ENCODE measurements at places on chromosomes 3 and 15.

GRCh38 chr3:172675441-172676193 is 35.2 kb downstream of the NCEH1 start:
- peak; percentile 50 for DNase-seq

- DNase-seq: no peak
These were observed 680.6 kb downstream of the SQOR start for GRCh38 chr15:46315434-46315833.

DNA sequence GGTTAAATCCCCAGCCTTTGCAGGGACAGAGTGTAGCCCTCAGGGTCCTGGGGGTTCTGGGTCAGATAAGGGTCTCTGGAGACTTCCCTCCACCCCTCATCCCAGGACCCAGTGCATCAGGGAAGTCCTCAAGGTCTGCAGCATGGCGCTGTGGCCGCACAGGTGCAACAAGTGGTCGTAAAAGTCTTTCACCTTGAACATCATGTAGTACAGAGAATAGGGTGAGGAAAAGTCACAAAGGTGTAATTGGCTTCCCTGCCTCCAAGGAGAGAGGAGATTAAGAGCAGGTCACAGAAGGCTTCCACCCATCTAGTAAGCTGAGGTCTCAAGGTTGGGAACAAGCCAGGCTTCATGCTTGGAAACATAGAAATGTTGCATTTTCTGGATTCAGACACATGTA is 29.2 kb upstream of the PLA2G4D start:
- DNase-seq: no peak

DNA sequence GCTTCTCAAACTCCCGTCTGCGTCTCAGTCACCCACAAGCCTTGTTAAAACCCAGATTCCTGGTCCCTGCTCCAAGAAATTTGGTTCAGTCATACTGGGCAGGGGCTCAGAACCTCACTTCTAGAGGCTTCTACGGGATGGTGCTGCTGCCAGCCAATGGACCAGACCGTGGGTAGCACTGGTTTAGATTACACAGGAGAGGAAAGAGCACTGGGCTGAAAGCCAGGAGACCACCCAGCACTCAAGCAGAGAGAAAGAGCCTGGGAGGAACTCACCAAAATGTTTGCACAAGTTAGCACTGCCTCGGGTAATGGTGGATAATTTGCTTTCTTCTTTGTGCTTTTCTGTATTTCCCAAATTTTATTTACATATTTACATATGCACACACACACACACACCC is 46.9 kb upstream of the MUC13 start:
- DNase-seq: no peak

DNA sequence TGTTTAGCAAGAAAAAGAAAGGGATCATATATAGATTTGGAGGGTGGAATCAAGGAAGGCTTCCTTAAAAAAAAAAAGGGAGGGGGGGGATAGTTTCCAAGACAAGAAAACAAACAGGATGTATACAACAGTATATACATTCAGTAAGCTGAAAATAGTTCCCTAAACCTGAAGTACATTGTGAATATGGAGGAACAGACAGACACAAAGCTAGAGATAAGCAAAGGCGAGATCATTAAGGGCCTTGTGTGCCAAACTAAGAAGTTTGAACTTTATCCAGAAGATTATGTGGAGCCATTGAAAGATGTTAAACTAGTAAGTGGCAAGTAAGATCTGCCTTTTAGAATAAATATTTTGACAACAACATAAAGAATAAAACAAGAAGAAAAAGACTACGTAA is 93.3 kb upstream of the IMPG2 start:
- no peak for DNase-seq

- peak; percentile 61 for DNase-seq
These were observed at the start of gene PFN2 for GRCh38 chr3:149970716-149971402. TSS of gene PFN2 (minus strand) at chr3:149970895. CDS start at chr3:149970856, 39 bp downstream.

DNA sequence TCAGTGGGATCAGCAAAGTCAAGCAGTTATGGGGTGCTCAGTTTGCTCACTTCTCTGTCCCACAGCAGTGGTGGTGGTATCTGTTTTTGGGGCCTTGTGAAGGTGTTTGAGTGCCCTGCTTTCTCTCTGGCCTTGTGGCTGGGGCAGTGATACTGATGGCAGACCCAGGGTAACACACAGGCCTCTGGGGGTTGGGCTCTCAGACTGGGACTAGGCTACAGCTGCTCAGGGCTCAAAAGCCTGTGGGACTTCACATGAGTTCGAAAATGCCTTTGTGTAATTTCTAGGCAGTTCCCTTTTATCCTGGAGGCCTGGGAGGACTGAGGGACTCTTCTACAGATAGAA is 75.3 kb downstream of the STXBP5L start:
- DNase-seq: no peak

DNA sequence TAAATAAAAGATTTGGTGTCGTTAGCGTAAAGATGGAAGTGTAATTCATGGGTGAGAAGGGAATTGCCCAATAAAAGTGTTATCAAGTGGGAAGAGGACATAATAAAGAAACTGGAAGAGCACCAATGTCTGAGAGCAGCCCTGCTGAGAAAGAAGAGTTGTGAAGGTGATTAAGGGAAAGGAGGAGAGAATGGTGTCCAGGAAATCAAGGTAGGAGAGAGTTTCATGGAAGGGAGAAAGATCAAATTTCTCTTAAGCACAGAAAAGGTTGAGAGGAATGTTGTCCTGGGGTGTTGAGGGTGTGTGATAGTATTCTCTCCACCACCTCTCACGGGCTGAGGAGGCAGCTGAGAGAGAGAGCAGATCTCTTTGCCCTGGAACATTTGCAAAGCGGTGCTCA is 339.7 kb downstream of the SATB1 start:
- no peak for DNase-seq

GRCh38 chr15:67096546-67097294 is 31.3 kb downstream of the SMAD3 start:
- no peak for DNase-seq

- no peak for DNase-seq
These were observed 180.2 kb upstream of the CBLB start for GRCh38 chr3:106048946-106049481.

- peak; percentile 1 for DNase-seq
These were observed 24.1 kb upstream of the OR5K4 start for GRCh38 chr3:98329392-98330124.

- no peak for DNase-seq
These were observed 13.8 kb downstream of the PLXNB1 start for GRCh38 chr3:48416091-48416505.

- no peak for DNase-seq
These were observed 69.0 kb downstream of the RBM6 start for GRCh38 chr3:50008931-50009330.

- DNase-seq: no peak
These were observed 187.9 kb downstream of the GHSR start for GRCh38 chr3:172260381-172260780.

GRCh38 chr3:32822609-32823498 is 5.1 kb downstream of the TRIM71 start:
- DNase-seq: no peak

- peak; percentile 20 for DNase-seq
These were observed 159.6 kb upstream of the KCNH8 start for GRCh38 chr3:18988614-18989229.

- no peak for DNase-seq
These were observed 114.0 kb upstream of the C2CD4B start for GRCh38 chr15:62279041-62279440.

DNA sequence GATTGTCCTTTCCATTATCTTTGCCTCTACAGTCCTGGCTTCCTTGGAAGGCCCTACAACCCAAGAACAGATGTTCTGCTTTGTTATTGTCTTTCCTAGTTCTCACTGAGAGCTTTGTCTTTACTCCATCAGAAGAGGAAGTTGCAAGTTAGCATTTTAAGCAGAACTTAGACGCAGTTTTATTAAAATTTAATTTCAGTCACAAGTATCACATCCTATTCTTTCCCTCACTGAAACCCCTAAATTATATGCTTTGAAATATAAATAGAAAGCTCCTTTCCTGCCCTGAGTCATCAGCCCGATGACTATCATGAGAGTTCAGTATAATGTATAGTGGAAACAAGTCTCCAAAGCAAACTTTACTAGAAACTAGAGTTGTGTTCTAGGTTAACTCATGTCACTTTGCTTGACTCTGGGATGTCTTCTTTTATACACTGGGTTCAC is 291.2 kb upstream of the RBMS3 start:
- no peak for DNase-seq

DNA sequence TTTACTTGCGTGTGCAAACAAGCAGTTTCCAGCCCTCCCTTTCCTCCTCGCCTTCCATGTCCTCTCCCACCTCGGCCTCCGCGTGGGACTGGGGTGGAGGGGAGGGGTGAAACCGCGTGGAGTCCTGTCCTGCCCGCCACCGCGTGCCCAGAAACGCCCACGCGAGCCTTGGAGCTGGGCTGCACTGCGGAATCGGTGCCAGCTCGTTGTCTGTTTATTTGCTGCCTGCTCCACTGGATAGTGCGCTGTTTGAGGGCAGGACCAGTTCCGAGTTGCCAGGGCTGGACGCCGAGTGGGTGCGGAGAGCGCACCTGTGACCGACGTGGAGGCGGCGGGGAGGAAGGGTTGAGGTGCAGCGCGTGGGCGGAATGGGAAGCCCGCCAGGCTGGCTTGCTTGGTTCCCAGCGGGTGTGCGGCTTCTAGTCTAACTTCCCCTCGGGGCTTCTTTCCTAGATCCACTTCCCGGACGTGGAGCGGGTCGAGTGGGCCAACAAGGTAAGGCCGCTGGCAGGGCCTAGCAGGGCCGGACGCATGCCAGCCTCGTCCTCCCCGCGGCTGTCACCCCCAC is 17.3 kb downstream of the ESYT3 start:
- no peak for DNase-seq

DNA sequence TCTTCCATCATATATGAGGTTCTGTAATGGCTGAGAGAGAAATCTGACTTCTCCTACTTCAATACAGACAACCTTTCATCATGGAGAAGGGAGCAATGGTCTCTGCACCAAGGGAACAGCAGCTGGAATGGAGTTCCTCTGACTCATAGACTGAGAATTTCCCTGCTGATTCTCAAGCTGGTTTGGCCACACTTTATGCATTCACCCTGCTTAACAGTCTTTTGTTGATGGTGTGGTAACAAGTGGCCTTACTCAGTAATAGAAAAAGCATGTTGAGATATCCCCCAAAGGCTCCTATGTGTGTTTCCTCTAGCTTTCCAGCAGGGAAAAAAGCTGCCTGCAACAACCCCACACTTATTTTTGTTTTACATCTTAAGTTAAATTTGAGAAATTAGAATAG is 138.1 kb downstream of the GREM1 start:
- no peak for DNase-seq

DNA sequence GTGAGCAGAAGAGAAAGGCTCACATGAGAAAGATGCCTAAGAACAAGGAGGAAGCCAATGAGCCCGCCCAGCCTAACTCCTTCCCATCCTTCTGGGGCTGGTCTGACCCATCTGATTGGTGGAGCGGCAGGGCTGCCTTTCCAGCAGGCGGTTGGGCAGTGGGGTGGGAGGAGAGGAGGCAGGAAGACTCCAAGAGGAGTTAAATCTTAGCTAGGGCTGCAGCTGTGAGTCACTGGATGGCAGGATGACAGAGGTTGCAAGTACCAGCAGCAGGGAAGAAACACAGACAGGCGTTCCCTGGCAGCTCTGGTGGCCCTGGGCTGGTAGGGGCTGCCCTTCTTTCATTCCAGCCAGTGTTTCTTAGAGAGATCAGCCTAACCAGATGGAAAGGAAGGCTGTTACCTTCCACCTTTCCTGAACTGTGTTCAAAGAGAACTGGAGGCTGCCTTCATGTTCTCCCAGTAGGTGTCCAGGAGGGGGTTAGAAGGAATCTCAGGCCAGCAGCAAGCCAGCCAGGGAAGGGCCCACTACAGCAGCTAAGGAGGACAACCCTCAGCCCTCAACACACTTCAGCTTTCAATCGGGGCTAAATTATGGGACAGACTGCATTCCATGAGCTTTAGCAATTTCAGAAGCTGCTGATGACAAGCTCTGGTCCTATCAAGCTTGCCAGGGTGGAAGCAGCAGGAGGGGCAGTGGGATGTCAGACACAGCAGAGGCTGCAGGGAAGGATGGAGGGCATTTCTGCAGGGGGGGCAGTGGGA is 50.3 kb downstream of the CHSY1 start:
- no peak for DNase-seq

DNA sequence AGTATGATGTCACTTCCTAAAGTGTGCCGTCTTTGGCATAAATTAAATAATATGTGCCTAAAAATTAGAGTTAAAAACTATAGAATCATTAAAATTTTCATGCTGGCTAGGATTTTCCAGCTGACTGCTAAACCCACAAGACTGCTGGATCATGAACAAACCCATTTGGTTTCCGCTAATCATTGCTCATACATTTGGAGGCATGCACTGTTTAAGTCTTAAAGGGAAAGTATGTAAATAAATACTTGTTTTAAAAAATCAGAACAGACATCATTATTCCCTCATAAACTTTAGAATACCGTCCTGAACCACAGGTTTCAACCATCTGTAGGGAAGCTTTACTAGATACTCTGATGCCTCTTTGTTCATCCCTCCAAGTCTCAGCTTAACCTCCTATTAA is 26.5 kb downstream of the ATP6V1A start:
- no peak for DNase-seq

DNA sequence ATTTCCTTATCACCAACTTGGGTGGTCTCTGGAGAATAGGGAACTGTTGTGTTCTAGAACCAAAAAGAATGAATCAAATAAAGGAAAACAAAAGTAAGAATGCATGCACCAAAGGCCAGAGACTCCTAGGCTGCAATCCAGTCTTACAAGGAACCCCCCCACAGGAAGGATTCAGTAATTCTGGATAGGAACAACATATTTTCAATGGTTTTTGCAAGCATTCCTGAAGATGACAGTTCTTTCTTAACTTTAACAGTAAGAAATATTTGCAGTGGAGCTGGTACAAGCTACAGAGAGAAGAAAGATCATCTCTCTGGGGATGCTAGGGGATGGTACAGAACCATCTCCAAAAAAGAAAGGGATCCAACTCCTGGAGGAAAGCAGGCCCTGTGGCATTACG is 116.2 kb upstream of the CHRM5 start:
- DNase-seq: no peak

GRCh38 chr3:95048564-95048963 is 985.7 kb downstream of the NSUN3 start:
- no peak for DNase-seq

GRCh38 chr15:35349916-35350315 is 196.0 kb downstream of the DPH6 start:
- no peak for DNase-seq

DNA sequence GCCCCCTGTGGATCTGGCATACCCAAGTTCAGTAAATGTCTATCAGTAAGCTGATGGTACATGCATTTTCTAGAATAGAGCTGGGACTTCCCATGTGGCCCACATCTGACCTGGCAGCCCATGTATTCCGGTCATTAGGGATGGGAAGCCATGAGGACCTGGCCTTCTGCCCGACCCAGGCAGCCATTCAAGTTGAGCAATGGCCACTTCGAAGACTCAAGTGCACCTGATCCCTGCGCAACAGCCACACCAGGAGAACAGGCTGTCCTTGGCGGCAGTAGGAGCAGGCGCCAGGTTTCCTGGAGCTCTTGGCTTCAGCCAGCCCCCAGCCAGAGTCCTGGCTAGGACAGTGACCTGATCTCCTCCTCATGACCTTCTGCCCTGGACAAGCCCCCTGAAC is 14.6 kb downstream of the HEMK1 start:
- DNase-seq: no peak

- DNase-seq: no peak
These were observed 89.4 kb upstream of the CDAN1 start for GRCh38 chr15:42826251-42826890.

GRCh38 chr3:194061421-194062030 is 74.4 kb upstream of the HES1 start:
- no peak for DNase-seq

GRCh38 chr3:138042043-138042442 is 32.1 kb downstream of the CLDN18 start:
- DNase-seq: no peak

Measured in immature natural killer cell (primary cell).